ENCODE measurements at places on chromosomes 5 and 9.

DNA sequence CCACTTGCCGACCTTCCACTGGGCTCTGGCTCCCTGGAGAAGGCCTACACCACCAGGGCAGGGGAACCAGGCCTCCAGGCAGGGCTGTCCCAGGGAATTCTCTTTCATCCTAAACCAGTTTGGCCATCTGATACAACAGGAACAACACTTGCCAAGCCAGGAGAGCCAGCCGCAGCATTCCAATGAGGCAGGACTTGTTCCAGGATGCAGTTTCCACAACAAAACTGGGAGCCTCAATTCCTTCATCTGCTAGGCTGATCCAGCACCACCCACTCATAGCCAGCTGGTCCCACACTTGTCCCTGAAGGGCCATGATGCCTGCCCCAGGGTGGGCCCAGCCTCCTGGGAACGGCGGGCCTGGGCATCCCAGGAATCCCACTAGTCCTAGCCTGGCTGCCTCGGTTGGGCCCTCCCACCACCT, 26.0 kb downstream of the BICD2 start:
- no peak for DNase-seq

- no peak for DNase-seq
Observed at GRCh38 chr9:10566848-10567247, 46.0 kb downstream of the PTPRD start.

DNA sequence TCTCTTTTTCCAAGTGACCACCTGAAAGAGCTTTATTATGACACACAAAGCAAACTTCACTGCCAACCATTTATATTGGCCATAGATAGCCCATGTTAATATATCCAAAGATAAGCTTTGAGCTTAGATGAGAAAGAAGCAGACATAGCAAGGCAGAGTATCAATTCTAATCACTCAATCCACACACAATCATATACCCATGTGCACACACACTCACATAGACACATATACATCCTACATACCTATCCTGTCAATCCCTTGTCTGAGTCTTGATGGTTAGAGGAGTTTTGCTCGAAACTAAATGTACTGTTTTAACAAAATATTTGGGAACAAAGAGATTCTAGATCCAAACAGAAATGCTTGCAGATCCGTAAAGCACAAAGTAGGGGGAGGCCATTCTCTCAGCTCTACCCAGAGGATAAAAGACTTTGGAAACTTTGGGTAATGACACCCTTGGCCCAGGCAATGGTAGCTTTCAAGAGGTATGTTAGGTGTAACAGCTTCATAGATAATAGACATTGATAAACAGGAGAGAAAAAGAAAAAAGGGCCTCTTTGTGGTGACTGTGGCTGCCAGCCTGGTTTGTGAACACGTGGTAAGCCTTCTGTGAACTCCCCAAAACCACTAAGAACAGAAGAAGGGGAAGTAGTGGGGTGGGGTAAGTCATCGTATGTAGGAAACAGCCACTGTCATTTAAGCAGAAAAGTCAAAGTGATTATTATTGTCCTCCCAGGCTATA, 121.6 kb downstream of the TLR4 start:
- DNase-seq = peak; percentile 3

- no peak for DNase-seq
Observed at GRCh38 chr5:132483661-132484390, 6.7 kb downstream of the IRF1 start.

DNA sequence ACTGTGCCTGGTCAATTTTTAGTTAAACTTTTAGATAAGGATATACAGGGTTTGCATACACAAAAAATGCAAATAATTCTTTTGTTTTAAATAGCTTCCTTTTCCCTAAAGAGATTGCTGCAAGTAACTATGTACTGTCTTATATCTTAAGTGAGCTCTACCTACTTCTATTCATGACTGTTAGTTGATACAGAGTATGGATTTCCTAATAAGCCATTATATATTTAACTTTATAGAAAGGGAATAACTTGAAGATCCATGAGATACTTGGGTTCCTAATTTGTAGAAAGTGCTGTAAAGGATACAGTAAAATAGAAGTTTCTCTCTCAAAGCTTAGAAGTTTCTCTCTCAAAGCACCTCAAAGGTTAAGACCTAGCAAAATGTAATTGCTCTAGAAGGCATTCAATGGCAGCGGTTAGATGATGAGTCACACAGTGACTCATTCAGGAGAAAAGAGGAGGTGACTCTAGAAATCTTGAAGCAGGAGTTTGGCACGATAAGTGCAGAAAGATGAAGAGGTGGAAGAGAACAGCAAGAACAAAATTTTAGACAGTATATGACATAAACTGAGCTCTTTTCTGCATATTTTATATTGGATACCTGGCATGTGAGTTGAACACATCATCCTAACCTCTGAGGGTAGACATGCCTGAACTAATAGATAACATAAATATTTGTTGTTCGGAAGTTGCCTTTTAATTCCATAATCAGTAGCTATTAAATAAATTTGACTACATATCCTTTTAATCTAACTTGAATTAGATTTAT, 5.5 kb upstream of the DNAJC21 start:
- peak; percentile 6 for DNase-seq

DNA sequence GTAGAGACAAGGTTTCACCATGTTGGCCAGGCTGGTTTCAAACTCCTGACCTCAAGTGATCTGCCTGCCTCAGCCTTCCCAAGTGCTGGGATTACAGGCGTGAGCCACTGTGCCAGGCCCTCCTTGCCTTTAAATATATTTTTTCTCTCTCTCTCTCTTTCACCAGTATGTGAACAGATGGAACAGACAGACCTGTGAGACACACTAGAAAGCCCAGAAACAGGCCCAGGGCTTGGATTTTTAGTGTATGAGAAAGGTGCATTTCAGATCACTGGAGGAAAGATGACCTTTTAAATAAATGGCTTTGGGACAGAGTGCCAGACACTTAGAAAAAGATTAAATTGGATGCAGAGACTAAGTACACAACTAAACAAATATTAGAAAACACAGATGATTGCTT, 3.1 kb downstream of the RASGEF1C start:
- no peak for DNase-seq

DNA sequence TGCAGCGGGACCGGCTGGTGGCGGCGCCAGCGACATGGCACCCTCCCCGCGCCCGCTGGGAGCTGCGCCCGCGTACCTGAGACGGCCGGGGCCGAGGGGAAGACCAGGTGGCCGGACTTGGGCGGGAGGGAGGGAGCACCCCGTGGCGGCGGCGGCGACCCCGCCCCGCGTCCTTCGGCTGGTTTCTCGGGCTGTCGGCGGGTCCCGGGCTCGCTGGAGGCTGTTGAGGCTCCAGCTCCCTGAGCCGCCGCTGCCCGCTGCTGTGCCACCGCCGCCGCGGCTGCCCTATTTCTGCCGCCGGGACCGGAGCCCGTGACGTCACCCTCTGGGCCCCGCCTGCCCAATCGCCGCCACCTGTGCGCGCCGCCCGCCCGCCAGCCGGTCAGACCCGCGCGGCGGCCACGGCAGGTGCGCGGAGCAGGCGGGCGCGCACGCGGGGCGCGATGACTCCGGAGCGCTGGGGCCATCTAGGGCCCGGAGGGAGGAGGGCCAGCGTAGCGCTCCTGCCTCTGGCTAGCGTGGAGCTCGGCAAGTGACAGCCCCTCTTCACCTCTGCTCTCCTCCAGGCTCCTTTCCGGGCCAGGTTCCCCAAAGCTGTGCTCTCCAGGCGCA, at the start of gene FSTL4:
FSTL4 (minus strand) TSS at position 293 of the 612 bp plus-strand sequence.
- peak; percentile 6 for DNase-seq

- DNase-seq = no peak
Observed at GRCh38 chr5:94407023-94407422, 211.4 kb downstream of the KIAA0825 start.

GRCh38 chr9:129610473-129611306, 10.2 kb downstream of the C9orf50 start:
- peak; percentile 62 for DNase-seq

DNA sequence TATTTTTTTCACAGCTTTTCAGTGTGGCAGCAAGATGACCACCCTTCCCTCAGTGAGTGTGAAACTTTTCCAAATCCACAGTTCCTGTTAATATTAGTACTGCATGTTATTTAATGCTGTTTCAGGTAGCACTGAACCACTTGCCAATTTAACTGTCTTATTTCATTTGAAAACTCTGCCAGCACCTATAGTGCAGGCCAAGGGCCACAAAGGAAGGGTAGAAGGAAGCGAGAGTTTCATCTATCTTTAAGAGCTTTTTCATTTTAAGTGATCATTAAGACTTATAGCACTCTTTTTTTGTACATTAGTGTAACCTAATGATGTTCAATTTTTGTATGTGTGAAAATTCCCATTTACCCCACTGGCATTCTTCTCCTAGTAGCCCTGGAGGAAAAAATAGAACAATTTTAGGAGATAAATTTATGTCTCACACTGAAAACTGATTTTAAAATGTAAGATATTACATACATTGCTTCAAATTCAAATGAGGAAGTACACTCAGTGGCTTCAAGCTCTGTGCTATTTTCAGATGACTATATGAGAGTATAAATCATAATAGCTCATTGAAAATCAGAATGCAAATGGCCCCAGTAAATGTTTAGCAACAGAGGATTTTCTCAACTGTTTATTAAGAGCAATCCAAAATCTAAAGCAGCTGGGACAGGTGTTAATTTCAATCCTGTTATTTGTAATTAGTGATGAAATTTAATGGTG, 820.5 kb downstream of the PTPRD start:
- DNase-seq = no peak

GRCh38 chr9:13614060-13614459, 334.6 kb upstream of the MPDZ start:
- DNase-seq = no peak

- no peak for DNase-seq
Observed at GRCh38 chr9:73137914-73138313, 13.8 kb upstream of the ANXA1 start.

DNA sequence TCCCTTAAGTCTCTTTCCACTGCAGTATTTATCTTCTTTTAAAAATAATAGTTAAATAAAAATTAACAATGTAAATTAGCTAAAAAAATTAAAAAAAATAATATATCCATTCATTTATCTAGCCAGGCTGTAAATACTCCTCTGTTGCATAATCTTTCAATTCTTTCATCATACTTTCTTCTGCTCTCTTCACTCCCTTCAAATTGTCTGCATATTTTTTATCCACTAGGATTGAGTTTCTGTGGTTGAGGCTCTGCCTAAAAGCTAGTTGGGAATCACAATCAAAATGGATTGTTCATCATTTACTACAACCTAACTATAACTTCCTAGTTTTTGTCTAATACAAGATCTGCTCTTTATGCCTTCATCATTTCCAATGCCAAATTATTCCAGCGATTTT, 182.2 kb downstream of the PDE4D start:
- DNase-seq = no peak

DNA sequence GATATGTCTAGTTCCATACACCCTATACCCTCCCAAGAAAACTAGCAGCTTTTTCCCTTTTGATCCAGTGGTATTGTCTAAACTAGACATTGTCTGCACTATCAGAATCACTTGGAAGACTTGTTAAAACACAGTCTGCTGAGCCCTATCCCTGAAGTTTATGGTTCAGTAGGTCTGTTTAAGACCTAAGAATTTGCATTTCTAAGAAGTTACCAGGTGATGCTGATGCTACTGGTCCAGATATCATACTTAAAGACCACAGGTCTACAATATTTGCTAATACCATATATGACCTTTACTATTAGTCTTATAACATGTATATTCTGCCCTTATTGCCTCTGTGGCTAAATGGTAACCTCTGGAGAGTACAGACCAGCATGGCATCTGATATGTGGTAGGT, 23.3 kb downstream of the SKIC3 start:
- DNase-seq = no peak

DNA sequence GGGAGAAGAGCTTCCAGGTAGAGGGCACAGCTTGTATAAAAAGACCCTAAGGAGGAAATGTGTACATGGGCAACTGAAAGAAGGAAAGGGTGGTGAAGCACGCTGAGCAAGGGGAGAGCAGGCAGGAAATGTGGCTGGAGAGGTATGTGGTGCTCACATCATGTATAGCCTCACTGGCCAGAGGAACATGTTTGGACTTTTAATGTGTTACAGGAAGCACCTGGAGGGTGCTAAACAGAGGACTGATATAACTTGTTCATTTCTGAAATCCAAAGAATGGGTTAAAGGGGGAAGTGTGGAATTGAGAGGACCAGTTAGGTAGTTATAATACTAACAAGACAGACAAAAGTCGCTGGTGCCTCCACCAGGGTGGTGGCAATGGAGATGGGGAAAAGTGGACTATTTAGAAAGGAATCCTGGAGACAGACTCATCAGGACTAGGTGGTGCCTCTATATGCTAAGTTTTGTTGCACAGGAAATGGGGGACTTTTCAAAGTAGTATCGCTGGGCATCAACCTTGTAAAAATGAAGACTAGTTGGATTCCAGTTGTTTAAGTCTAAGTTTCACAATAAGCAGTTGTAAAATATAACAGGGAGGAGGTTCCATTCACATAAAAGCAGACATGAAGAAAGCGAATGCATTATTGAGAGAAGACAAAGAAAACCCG, 63.1 kb upstream of the CD180 start:
- no peak for DNase-seq

GRCh38 chr5:69491027-69491426, 1.6 kb upstream of the OCLN start:
- no peak for DNase-seq

DNA sequence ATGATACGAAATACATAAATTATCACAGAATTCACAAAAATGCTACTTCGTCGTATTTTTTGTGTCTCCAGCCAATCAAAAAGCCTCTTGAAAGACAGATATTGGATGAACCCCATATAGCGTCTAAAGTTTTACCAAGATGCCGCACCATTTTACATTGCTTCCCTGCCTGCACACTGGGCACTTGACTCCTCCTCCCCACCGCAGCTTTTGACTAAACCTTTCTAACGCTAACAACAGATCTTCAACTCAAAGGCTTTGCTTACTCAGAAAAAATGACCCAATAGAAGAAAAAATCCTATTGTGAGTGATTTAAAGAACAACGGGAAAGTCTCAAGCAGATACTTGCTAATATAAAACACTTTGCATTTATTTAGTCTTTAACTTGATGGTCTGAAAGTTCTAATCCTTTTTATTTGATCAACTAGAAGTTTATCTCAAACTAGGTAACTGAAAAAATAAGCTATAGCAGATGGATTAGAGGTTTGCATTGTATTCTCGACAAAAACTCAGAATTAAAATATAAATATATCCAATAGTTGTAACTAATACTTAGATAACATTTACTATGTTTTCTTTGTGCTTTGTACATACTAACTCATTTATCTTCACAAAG, 609.1 kb upstream of the DMAC1 start:
- DNase-seq = no peak

GRCh38 chr9:36862206-36863145, 171.6 kb downstream of the PAX5 start:
- no peak for DNase-seq

Measured in stimulated activated naive CD4-positive, alpha-beta T cell treated with Interleukin-2 at 50 U/mL for 16 hours (primary cell).